ENCODE measurements at places on chromosomes 7 and 10. TPM values are rescaled to one million over a fixed set of nuclear protein-coding genes. Genes with fewer than 3 reads are reported as not detected.
A peak's percentile ranks its signal among the peaks of the same experiment; 100 is the strongest.

DNA sequence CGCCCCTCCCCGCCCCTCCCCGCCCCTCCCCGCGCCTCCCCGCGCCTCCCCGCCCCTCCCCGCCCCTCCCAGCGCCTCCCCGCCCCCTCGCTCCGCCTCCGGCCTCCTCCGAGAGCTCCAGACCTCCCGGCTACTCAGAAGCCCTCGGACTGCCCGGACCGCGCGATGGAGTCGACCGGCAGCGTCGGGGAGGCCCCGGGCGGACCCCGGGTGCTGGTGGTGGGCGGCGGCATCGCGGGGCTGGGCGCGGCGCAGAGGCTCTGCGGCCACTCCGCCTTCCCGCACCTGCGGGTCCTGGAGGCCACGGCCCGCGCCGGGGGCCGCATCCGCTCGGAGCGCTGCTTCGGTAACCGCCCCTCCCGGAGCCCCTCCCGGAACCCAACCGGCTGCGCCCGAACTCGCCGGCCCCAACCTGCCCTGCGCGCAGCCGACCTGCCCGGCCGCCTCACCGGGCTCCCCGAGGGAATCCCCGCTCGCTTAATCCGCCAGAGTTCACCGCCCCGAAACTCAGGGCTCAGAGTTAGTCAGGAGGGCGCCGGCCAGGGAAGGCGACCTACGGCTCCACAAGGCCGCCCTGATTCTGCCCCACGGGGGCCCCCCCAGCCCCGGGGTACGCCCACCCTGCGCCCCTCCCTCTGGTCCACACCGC is at the start of gene PAOX:
Gene PAOX (plus strand): TSS at position 111 of the 649 bp plus-strand sequence. CDS start 55 bp downstream, at position 166.
- H3K27me3 ChIP-seq, result peaks cover 4% of the 10 kb centered on the region
- peaks cover 22% of the 10 kb centered on the region for H3K4me1 ChIP-seq
- peak within 1 kb of the TSS; percentile 85 for H3K4me3 ChIP-seq
- DNase-seq, result peak; percentile 55

The ERVW-1 gene
- total RNA-seq, result not detected

- H3K4me1 ChIP-seq, result no peaks in the 10 kb centered on the region
- H3K36me3 ChIP-seq, result no peaks in the 10 kb centered on the region
- no peak for DNase-seq
- H3K27ac ChIP-seq, result no peak overlapping the region
- H3K27me3 ChIP-seq, result no peaks in the 10 kb centered on the region
These were observed 399.4 kb downstream of the PLXDC2 start for GRCh38 chr10:20215547-20216152.

DNA sequence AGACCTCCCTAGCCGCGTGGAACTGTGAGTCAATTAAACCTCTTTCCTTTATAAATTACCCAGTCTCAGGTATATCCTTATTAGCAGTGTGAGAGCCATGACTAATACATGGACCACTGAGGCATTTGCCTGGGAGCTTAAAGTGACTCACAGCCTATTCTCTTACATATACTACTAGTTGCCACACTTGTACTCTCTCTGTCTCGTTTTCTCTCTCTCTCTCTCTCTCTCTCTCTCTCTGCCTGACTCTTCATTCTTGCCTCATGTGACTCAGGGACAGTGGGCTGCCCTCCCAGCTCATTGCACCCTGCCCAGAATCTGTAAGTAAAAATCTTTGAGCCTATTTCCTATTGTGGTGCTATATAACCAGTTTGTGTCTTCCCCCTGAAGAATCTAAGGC is 238.5 kb upstream of the MAGI2 start:
- no peaks in the 10 kb centered on the region for H3K36me3 ChIP-seq
- no peaks in the 10 kb centered on the region for H3K4me1 ChIP-seq
- no peak overlapping the region for H3K4me3 ChIP-seq
- no peak for DNase-seq
- H3K27ac ChIP-seq, result no peak overlapping the region
- H3K27me3 ChIP-seq, result no peaks in the 10 kb centered on the region

The ZNF479 gene
- not detected for total RNA-seq

DNA sequence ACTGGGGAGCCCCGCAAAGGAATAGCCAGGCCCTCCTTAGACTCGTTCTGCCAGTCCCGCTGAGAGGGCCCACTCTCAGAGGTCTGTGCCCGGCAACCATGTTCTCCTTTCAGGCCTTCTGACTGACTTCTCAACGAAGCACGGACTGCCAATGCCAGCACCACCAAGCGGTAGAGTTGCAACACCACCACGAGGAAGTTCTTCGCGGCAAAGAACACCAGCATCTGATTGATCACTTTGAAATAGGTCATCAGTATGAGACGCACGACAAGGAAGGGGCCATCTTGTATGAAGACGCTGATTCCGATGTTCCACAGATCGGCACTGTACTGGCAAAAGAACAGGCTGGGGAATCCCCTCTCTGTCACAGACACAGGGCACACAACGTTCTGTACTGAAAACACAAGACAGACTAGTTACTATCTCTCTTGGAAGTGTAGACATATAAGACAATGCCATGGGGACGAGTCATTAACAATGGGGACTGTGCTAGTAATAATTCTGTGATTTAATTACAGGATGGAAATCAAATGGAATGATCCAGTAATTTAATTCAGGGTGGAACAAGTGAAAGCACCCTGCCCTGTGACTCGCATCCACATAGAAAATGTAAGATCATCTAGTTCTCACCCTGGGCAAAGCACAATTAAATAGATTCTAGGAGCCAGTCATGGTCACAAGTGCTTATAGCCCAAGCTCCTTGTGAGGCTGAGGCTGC is 42.7 kb downstream of the TMEM26 start:
- no peak overlapping the region for H3K27ac ChIP-seq
- H3K4me1 ChIP-seq, result peaks cover 3% of the 10 kb centered on the region
- H3K36me3 ChIP-seq, result no peaks in the 10 kb centered on the region

The CCNJ gene
- 62.6 TPM for total RNA-seq

The INHBA gene
- not detected for total RNA-seq

- H3K27ac ChIP-seq, result peak overlapping the region; percentile 39
- no peak for DNase-seq
- H3K4me3 ChIP-seq, result no peak overlapping the region
These were observed 1.8 kb upstream of the SRGN start for GRCh38 chr10:69086001-69086509.

DNA sequence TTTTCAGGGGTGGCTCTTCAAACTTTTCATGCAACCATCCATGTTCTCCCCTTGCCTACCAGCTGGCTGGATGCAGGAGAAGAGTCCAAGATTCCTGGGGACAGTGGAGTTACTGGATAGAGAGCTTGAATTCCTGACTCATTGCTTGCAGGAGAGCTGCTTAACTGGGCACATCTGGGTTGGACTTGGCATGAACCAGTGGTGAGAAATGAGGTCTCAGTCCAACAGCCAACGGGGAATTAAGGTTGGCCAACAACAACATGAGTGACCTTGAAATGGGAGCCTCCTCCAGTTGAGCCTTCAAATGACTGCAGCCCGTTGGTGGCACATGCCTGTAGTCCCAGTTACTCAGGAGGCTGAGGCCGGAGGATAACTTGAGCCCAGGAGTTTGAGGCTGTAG is 58.1 kb upstream of the OPN4 start:
- DNase-seq, result no peak
- no peaks in the 10 kb centered on the region for H3K27me3 ChIP-seq
- H3K27ac ChIP-seq, result peak overlapping the region; percentile 75
- H3K4me1 ChIP-seq, result peaks cover 4% of the 10 kb centered on the region
- H3K4me3 ChIP-seq, result no peak overlapping the region

- no peak for DNase-seq
- no peaks in the 10 kb centered on the region for H3K27me3 ChIP-seq
- H3K4me1 ChIP-seq, result no peaks in the 10 kb centered on the region
- H3K36me3 ChIP-seq, result peaks cover 2% of the 10 kb centered on the region
- H3K4me3 ChIP-seq, result no peak overlapping the region
These were observed 36.6 kb downstream of the SCIN start for GRCh38 chr7:12607134-12607533.

- no peak overlapping the region for H3K4me3 ChIP-seq
- peaks cover 10% of the 10 kb centered on the region for H3K4me1 ChIP-seq
- no peak for DNase-seq
These were observed 119.9 kb upstream of the COL1A2 start for GRCh38 chr7:94274828-94275227.

DNA sequence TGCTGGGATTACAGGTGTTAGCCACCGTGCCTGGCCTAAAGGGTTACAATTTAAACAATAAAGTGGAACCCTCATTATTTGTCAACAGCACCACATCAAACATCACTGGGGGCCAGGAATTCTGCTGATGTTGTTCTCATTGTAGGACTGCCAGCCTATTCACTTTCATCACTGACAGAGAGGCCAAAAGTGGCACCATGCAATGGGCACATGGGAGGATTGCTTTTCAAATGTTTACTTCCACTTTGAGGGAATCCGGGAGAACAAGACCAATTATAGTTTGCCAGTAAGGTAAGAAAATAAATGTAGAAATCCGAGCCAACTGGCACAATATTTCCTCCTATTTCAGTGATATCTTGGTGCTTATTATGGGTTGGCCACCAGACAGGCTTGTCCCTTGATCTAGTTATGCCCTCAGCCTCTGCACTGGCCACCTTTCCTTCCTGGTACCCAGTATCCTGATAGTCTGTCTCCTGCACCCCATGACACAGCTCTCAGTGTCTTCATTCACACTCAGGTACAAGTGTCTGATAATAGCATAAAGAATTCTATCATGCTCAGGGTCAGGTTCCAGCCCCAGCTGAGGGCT is 82.6 kb downstream of the ANLN start:
- no peaks in the 10 kb centered on the region for H3K27me3 ChIP-seq
- no peak overlapping the region for H3K4me3 ChIP-seq
- DNase-seq, result no peak
- no peaks in the 10 kb centered on the region for H3K4me1 ChIP-seq

DNA sequence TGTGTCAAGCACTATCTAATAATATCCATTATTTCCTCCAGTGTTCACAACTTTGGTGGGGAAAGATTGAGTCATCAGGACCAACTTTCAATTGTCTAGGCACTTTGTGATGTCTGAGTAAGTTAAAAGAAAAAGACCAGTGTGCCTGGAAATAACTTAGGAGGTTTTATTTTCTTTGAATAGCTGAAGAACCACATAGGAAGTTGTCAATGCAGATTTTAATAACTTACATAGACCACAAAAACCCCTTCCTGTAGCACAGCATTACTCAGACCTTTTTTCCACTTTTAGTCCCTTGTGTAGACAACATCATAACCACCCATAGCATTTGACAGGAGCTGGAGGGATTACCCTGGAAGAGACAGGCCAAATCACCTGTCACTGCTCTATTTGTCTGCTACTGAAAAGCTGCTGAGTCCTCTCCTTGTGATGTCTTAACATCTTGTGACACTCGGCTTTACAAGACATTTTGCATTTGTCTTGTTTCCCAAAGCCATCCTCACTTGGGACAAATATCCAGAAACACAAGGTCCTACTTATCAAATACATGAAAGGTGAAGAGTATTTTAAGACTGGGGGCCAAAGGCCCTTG is 241.5 kb upstream of the PTER start:
- no peak for DNase-seq
- no peaks in the 10 kb centered on the region for H3K4me1 ChIP-seq
- no peak overlapping the region for H3K4me3 ChIP-seq

GRCh38 chr7:156179872-156180390 is 367.7 kb upstream of the SHH start:
- H3K36me3 ChIP-seq, result no peaks in the 10 kb centered on the region
- no peaks in the 10 kb centered on the region for H3K4me1 ChIP-seq
- no peak overlapping the region for H3K27ac ChIP-seq
- no peaks in the 10 kb centered on the region for H3K27me3 ChIP-seq

DNA sequence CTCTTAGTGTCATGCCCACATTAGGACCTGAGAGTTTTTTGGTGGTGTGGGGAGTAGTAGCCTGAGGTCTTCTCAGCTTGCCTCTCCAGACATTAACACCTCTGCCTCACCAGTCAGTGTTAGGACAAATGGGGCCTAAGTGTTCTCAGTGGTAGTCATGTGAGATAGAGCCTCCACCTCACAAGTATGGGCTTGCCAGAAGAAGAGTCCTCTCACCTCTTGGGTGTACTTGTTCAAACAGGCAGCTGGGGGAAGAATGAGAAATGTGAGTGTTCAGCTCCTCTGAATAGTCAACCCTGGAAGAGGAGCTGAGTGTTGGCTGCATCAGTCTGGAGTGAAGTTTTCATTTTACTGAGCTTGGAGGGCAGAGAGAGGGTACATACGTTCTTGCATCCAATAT is 464.6 kb downstream of the POM121L12 start:
- H3K4me1 ChIP-seq, result peaks cover 6% of the 10 kb centered on the region
- no peak for DNase-seq
- H3K4me3 ChIP-seq, result no peak overlapping the region
- no peak overlapping the region for H3K27ac ChIP-seq

GRCh38 chr7:19377611-19378344 is 232.6 kb upstream of the FERD3L start:
- H3K4me3 ChIP-seq, result no peak overlapping the region
- peak overlapping the region; percentile 9 for H3K27ac ChIP-seq
- DNase-seq, result no peak
- no peaks in the 10 kb centered on the region for H3K36me3 ChIP-seq
- H3K27me3 ChIP-seq, result no peaks in the 10 kb centered on the region

The FKBP6 gene
- not detected for total RNA-seq

DNA sequence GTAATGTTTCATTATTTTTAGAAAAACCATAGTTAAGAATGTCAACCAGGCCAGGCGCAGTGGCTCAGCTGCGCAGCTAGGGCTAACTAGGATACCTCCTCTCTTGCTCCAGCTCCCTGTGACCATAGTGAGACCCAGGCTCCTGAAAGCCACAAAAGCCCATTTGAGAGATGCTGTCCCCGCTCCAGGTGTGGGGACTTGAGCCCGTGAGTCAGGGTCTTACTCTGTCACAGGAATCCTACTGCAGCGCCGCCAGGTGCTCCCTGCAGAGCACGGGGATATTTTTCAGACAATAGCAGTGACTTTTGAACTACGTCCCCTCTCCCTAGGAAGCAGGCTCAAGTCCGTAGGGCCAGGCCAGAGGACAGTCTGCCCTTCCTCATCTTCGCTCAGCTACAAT is 75.6 kb upstream of the NRBF2 start:
- no peaks in the 10 kb centered on the region for H3K27me3 ChIP-seq
- H3K4me3 ChIP-seq, result peak overlapping the region; percentile 10
- DNase-seq, result no peak
- H3K27ac ChIP-seq, result peak overlapping the region; percentile 9

- peak overlapping the region; percentile 1 for H3K4me3 ChIP-seq
- peak overlapping the region; percentile 81 for H3K27ac ChIP-seq
- H3K4me1 ChIP-seq, result peaks cover 32% of the 10 kb centered on the region
- peaks cover 3% of the 10 kb centered on the region for H3K27me3 ChIP-seq
- no peaks in the 10 kb centered on the region for H3K36me3 ChIP-seq
- no peak for DNase-seq
These were observed 116.7 kb upstream of the C7orf33 start for GRCh38 chr7:148473703-148474480.

The VTI1A gene
- 34.2 TPM for total RNA-seq

The NEUROD6 gene
- total RNA-seq, result not detected

The CD36 gene
- total RNA-seq, result 0.23 TPM

DNA sequence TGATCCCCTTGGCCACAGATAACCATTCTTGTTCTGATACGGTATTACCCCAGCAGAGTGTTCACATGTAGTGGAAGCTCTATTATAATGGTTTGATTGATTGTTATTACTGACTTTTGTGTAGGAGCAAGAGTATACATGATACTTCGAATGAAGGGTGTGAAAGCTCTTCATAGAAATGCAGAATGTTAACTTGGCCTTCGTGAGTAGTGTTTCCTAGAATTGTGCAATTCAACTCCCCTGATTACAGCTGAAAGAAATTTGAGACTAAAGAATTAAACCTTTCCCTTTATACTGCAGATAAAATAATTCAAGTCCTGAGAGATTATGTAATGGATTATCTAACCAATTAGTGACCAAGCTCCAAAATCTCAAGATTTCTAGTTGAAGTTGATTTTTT is 38.2 kb downstream of the MKLN1 start:
- no peak overlapping the region for H3K4me3 ChIP-seq
- DNase-seq, result no peak
- H3K27me3 ChIP-seq, result no peaks in the 10 kb centered on the region
- H3K4me1 ChIP-seq, result peaks cover 17% of the 10 kb centered on the region
- no peak overlapping the region for H3K27ac ChIP-seq

- H3K36me3 ChIP-seq, result peaks cover 12% of the 10 kb centered on the region
- H3K4me3 ChIP-seq, result no peak overlapping the region
- no peaks in the 10 kb centered on the region for H3K27me3 ChIP-seq
These were observed 8.1 kb downstream of the BTAF1 start for GRCh38 chr10:91931526-91932190.

The PNLIPRP1 gene
- total RNA-seq, result not detected
